ENCODE measurements at places on chromosomes 11 and 22.

GRCh38 chr22:37357446-37358075 is 69.7 kb downstream of the ELFN2 start:
- DNase-seq: no peak

DNA sequence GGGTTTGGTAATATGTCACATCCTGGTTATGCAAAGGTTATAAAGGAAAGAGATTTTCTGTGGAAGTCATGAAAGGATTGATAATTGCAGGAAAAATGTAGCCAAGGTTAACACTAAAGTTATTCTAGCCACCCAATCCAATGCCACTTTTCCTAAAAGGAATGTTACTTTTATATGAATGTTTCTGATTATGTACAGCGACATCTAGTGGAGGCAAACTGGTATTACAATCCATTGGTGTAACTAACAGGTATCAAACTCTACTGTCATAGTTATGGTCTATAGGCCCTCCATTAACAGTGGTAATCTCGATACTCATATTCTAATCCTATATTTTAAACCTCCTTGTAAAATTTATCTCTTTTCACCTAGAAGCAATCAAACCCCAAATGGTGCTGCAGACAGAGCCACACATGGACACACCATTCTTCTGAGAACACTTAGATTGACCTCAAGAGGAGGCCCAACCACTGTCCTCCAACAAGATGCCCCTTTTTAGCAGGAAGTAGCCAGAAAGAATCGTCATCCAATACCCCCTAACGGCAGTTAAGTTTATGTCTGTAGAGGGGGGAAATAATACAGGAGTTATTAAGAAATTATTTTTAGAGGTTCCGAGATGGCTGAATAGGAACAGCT is 74.9 kb upstream of the RAG2 start:
- DNase-seq: peak; percentile 30

GRCh38 chr22:37292641-37293040 is 10.3 kb downstream of the CYTH4 start:
- no peak for DNase-seq

- DNase-seq: no peak
These were observed 590.5 kb downstream of the OPCML start for GRCh38 chr11:132941761-132942160.

GRCh38 chr11:120709808-120710207 is 198.3 kb downstream of the GRIK4 start:
- no peak for DNase-seq

DNA sequence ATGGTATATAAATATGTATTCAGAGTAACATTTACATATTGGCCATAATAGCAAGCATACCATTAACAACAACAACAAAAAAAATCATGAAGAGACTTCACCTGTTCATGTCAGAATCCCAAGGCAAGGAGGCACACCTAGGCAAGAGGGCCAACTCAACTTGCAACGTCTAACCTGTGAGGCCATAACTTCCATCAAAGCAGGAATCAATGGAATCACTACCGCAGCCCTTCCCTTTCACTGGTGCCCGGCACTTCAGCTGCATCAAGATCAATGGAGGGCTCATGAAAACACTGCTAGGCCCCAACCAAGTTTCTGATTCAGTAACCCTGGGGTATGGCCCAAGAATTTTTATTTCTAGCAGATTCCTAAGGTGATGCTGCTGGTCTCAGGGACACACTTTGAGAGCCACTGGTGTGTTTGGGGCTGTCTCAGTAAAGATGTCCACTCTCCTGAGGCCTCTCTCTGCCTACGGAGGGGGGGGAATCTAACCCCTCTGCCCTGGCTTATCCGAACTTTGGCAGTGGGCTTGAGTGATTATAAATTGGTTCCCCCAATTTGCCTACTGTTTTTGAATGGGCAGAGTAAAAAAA is 8.0 kb downstream of the ZFTA start:
- DNase-seq: no peak

DNA sequence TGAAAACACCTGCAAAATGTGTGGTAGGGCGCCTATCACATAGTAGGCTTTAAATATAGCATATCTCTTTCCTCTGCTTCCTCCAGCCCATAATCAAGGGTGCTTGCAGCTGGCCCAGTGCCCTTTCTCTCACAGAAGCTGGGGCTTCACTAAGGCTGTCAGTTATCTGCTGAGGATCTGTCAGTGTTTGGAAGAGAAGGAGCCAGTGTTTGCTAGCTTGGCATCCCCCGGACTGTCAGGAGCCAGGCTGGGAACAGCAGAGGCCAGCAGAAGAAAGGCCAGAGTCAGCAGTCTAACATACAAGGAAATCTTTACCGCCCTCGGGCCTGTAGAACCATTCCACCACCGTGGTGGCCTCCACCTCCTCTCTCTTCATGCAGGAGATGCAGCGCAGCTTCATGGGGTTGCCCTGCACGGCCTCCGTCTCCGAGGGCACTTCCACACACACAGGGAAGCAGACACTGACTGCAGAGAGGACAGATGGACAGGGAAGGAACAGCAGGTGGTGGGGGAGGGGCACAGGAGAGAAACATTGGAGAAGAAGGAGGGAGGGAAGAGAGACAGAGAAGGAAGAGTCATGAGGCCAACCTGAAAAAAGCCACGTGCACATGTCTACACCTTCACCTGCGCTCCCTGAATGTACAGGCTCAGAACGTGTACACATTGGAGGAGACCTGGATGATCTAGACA is 9.0 kb downstream of the SCN3B start:
- no peak for DNase-seq

DNA sequence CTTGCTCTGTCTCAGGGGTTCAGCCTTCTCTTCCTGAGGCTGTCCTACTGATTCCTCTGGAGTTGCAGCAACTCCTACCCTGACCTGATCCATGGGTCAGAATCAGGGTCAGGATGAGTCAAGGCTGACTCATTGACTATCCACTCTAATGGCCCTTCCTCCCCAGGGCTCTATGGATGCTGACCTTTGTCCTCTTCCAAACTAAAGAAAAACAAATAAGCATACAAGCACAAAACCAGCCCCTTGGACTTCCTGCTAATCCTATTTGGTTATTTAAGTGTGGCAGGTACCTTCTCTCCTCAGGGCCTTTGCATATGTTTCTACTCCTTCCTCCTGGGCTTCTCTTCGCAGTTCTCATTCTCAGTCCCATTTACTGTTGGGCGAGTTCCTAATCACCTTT is 204.5 kb upstream of the NAV2 start:
- DNase-seq: no peak

DNA sequence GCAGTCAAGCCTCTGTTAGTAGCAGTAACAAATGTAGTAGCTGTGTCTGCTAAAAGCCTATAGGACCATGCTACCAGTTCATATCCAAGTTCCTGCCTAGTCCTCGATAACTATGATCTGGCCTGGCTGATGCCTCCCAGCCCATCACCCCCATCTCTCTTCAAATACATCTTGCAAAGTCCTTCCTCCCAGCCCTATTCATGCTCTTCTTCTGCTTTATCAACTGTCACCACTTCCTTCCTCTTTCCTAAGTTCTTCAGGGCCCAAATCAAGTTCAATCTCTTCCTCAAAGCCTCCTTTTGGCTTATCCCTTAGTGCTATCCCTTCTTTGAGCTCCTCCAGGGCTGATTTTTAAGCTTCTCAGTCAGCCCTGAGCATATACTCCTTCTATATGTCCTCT is 150.9 kb upstream of the THY1 start:
- no peak for DNase-seq

DNA sequence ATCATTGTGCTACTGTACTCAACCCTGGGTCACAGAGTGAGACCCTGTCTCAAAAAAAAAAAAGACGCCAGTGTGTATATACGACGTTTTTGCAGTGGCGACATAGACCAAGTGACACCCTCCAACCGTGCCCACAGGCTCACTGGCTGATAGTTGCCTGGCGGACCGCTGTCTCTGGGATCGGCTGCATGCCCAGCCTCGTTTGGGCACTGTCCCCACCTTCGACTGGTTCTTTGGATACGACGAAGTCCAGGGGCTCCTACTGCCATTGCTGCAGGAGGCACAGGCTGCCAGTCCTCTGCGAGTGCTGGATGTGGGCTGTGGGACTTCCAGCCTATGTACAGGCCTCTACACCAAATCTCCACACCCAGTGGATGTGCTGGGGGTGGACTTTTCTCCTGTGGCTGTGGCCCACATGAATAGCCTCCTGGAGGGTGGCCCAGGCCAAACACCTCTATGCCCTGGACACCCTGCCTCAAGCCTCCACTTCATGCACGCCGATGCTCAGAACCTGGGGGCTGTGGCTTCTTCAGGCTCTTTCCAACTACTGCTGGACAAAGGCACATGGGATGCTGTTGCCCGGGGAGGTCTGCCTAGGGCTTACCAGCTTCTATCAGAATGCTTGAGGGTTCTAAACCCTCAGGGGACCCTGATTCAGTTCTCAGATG is 1.3 kb downstream of the CSKMT start:
- no peak for DNase-seq

GRCh38 chr11:120224972-120225909 is 14.4 kb downstream of the OAF start:
- no peak for DNase-seq

GRCh38 chr11:85896876-85897275 is 41.7 kb downstream of the CCDC83 start:
- no peak for DNase-seq

- DNase-seq: no peak
These were observed 184.2 kb downstream of the MN1 start for GRCh38 chr22:27617214-27617881.

All from effector memory CD8-positive, alpha-beta T cell (primary cell).